ENCODE measurements at places on chromosomes 2 and 18.

DNA sequence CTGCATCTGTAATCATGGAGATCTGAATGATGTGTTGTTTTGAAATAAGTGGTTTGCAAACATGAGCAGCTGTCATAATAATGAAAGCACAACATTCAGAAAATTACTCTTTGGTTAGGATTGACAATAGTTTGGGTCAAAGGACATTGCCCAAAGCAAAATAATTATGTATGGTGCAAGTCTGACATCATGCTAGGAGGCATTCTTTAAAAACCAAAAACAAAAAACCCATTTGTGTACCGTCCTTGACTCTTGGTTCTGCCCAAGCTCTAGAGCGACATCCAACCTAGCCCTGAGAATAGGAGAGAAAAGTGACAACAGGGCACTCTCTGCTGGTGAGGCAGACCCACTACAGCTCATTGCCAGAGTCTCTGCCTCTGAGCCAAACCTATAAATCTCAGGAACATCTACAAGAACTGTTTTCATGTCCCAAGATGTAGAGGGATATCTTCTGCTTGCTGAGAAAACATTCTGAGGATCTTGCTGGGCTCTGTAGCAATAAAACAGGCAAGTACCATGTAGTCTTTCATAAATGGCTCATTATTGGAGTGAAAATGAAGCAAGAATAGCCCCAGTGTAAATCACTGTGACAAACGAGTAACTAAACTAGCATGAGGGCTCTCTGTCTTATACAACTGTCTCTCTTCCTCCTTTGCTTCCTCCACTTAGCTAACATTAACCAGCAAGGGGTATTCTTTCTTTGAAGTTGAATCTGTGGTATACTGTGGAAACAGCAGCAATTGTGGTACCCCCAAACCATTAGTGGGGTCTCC, 266.8 kb upstream of the CXCR4 start:
- peak; percentile 30 for DNase-seq

DNA sequence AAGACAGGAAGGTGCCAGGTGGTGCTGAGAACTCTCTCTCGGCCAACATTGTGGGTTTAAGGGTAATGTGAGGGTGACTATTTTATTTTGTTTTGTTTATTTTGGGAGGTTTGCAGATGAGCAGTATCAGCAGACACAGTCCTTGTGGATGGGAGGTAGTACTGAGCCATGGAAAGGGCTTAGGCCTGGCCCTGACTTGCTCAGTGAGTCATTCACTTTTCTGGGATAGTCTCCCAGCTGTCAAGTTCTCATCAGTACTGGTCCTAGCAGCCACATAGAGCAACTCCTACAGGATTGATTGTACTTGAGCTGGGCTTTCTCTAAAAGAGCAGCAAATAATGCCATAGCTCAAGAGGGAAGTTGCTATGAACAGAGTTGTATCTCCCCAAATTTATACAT, 175.2 kb downstream of the LOXHD1 start:
- DNase-seq: no peak

DNA sequence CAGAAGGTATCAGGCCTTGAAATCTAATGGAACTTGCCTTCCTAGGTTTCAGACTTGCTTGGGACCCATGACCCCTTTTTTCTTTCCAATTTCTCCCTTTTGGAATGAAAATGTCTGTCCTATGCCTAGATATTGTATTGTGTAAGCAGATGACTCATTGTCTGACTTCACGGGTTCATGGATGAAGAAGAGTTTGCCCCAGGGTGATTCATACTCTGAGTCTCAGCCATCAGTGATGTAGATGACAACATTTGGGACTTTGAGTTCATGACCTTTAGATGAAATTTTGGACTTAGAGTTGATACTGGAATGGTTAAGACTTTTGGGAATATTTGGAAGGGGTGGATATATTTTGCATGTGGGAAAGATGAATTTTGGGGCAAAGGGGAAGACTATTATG, 11.2 kb upstream of the SCYGR5 start:
- DNase-seq: no peak

GRCh38 chr18:55510809-55511208, 77.2 kb downstream of the TCF4 start:
- DNase-seq: no peak

GRCh38 chr2:238704471-238705225, 143.2 kb upstream of the TWIST2 start:
- no peak for DNase-seq

GRCh38 chr2:197704434-197705120, 592 bp upstream of the MARS2 start:
- no peak for DNase-seq

DNA sequence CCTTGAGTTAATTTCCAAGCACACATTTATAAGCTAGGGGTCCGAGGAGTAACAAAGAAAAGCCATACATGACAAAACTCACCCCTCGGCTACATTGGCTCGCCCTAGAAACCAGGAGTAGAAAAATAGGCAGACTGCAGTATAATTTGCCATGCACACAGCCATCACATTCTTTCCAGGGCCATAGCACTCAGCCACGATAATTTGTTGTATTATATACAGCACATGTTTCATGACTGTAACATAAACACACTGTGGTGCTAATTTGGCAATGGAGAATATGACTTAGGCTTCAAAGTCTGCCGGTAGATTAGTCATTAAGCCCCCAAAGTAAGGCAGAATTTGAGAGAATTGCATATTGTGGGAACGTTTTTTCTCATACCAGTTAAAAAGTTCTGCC, 254.9 kb downstream of the ZNF521 start:
- DNase-seq: no peak

- DNase-seq: no peak
These were observed 178.4 kb upstream of the TPO start for GRCh38 chr2:1234731-1235308.

- DNase-seq: no peak
These were observed 34.1 kb upstream of the IL1RL1 start for GRCh38 chr2:102277202-102277700.

DNA sequence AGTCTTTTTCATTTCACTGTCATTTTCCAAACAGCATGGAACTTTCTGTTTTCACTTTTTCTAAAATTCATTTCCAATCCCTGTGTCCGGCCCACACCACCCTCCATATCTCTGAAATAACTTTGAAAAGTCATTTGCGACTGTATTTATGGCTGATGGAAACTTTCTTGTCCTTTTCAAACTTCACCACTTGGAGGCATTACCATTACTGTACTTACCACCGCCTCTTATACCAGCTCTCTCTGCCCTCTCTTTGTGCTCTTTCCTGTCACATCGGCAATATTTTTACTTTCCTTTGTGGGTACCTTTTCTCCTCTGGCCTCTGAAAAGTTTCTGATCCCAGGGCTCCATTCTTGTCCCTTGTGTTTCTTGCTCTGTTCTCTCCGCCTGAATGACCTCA, 39.5 kb upstream of the IL1RL1 start:
- no peak for DNase-seq

DNA sequence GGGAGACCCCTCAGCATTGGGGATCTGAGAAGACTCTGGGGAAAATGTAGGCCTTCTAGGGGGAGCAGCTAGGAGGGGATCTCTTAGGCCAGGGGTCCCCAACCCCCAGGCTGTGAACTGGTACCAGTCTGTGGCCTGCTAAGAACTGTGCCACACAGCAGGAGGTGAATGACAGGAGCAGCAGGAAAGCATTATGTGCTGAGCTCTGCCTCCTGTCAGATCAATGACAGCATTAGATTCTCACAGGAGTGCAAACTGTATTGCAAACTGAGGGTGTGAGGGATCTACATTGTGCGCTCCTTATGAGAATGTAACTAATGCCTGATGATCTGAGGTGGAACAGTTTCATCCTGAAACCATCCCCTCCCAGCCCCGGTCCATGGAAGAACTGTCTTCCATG, 127.3 kb downstream of the SCG2 start:
- DNase-seq: no peak

DNA sequence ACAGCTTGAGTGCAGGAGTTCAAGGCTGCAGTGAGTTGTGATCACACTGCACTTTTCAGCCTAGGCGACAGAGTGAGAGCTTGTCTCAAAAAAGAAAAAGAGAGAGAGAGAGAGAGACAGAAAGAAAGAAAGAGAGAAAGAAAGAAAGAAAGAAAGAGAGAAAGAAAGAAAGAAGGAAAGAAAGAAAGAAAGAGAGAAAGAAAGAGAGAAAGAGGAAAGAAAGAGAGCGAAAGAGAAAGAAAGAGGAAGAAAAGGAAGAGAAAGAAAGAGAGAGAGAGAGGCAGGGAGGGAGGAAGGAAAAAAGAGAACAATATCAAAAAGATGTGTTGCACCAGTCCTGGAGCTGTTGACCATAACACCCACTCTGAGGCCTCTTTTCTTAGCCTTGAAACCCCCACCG, 89.8 kb upstream of the MBOAT2 start:
- no peak for DNase-seq

- no peak for DNase-seq
These were observed 129.4 kb upstream of the MAPRE2 start for GRCh38 chr18:34911661-34912384.

DNA sequence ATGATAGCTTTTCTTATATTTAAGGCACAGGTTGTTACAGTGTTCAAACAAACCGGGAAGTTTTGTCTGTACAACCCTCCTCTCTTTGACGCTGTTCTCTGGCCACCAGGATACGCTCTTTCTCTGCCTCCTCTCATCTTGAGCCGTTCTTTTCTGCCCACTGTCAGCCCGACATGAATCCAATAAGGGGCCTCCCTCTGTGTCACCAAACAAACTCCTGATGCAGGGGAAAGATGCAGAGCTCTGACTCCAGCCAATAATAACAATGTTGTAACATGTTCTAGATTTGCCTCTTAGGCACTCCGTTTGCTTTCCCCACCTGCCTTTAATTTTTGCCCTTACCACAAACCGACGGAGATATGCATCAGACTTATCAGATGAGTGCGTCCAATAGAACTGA, 449.3 kb downstream of the SLC4A3 start:
- DNase-seq: no peak

- no peak for DNase-seq
These were observed 88.7 kb upstream of the CXCR4 start for GRCh38 chr2:136206613-136207012.

DNA sequence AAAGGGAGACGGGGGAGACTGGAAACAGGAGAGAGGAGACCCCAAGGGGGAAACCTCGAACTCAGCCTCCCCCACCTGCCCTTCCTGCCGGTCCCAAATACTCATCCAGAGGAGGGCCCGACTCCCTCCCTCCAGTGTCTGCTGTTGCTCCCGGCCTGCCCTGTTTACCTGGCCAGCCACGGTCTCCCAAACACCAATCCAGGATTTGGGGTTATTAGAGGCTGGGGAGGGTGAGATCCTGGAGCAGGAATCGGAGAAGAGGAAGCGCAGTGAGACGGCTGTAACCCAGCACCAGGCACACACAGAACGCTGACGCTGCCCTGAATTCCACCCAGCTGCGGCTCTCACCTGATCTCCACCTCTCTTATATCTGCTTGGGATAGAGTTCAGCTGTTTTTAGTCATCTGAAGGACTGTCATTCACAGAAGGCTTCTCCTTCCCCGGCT, 213.0 kb downstream of the TNS1 start:
- DNase-seq: no peak

DNA sequence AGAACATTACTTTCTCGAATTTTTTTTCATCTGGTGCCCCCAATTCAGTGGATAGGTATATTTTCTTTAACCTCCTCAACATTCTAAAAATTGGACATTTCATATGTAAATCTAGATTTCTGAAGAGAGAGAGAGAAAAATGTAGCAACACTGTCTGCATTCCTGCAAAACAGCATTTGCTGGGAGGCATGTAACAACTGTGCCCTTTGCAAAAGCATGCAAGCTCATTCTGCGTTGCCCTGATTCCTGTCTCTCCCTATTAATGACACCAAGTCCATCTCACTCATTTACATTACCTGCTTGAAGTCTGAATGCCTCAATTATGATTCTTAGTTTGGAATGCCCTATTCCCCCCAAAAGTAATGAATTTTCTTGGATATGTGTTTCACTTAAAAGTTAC, 79.8 kb upstream of the BARD1 start:
- no peak for DNase-seq

DNA sequence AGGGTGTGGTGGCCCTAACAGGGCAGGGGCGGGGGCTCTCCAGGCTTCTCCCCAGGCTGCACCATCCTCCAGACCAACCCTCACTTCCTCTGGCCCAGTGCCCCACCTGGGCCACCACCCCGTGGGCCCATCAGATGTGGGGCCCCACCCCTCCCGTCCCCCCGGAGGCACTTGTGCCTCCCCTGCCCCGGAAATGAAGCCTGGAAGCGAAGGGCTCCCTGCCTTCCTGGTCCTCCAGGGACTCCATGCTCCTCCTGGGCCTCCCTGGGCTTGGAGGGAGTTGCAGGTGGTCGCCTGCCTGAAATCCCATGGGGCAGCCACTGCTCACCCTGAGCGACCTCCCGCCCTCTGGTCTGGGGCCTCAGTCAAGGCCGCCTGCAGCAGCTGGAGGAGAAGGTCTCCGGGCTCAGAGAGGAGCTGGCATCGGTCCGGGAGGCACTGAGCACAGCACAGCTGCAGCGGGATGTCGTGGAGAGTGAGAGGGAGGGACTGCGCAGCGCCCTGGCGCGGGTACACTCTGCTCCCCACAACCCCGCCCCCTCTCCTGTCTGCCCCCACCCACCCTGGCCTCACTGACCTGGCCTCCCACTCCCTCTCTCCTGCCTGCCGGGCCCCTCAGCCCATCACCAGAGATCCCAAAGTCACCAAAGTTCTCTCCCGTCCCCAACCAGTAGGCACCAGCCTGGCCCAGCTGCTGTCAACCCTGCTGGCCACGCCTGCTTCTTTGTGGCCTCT, 28.0 kb downstream of the CROCC2 start:
- no peak for DNase-seq

All from activated T-cell treated with anti-CD3 and anti-CD28 coated beads for 24 hours (primary cell).